ENCODE measurements at places on chromosomes 7 and 10.

DNA sequence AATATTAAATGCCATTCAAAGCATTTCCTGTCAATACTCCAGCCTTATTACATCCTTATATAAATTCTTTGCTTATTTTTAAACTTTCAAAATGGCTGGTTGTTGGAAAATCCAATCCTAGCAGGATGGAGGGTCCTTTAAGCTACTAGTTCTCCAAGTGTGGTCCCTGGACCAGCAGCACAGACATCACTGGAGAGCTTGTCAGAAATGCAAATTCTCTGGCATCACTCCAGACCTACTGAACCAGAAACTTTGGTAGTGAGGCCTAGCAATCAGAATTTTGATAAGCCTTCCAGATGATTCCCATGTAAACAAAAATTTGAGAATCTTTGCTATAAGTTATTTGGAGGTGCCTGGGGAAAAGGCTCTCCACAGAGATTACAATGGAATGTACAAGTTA, 43.8 kb downstream of the CALCR start:
- DNase-seq = no peak

GRCh38 chr10:106612381-106612780, 552.1 kb downstream of the SORCS1 start:
- DNase-seq = no peak

GRCh38 chr10:117271427-117271826, 30.5 kb downstream of the SLC18A2 start:
- no peak for DNase-seq

DNA sequence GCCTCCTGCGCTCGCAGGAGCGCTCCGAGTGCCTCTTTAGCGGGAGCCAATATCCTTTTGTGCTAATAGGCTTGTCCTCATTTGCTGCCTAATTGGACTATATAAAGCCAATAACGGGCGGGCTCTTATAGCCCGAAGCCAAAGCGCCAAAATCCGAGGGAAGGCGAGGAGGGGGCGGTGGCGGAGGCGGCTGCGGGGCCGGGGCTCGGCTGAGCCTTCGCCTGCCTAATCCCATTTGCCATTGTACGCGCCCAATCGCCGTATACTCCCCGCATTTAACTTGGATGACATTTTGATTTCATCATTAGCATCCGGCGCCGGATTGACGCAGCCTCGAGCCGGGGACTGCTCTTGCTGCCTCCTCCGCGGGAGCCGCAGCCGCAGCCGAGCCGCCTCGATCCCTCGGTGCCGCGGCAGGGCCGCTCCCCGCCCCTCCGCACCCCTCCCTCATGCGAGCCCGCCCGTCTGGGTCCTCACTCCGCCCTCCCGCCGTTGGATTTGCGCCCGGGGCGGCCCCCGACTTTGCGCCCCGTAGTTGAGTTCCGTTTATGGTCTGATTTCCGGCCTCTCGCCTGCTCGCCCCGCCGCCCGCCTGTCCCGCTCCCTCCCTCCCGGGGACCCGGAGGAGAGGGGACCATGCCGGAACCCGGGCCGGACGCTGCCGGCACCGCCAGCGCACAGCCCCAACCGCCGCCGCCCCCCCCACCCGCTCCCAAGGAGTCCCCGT, at the start of gene HMX3:
Gene HMX3 (plus strand): TSS at position 556 of the 727 bp plus-strand sequence. CDS start 81 bp downstream, at position 637.
- no peak for DNase-seq

DNA sequence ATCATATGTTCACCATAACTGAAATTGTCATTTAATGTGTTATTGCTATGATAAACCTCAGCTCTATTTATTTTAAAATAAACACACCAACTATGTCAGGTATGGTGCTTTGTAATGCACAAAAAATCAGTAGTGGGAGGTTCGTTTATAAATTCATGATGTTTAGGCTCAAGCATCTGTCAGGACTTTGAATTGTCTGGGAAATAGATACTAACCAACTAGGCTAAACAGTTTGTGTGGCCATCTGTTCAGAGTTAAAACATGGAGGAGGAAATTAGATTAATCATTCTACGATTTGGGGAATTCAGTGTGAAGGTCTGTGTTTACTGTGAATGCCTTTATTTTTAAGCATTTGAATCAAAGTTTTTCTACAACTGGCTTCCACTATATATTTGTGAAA, 212.6 kb upstream of the FZD8 start:
- DNase-seq = no peak

GRCh38 chr7:12685550-12685949, 1.9 kb upstream of the ARL4A start:
- no peak for DNase-seq

DNA sequence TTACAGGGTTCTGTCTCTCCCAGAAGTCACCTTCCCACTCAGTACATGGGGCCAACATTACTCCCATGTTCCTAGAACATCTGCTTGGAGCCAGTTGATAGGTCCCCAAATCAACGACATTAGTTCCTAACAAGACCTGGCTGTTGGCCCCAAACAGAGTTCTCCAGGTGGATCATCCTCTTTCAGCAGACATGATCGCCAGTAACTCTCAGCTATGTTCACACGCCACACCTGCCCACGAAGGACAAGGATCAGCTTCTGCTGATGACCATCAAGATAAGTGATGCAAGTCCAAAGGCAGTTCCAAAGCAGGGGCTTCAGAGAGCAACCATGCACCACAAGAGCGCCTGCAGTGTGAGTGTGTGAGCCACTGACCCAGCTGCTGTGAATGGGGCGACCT, 11.0 kb downstream of the ZNF777 start:
- DNase-seq = no peak

- no peak for DNase-seq
Observed at GRCh38 chr10:21831986-21832820, 171.3 kb downstream of the DNAJC1 start.

- no peak for DNase-seq
Observed at GRCh38 chr7:29271319-29271658, 76.7 kb downstream of the CHN2 start.

- no peak for DNase-seq
Observed at GRCh38 chr10:26437637-26438461, at the start of gene APBB1IP. Gene APBB1IP, plus strand, starts transcription at chr10:26438341. Its CDS starts 53,986 bp downstream, at chr10:26492327.

DNA sequence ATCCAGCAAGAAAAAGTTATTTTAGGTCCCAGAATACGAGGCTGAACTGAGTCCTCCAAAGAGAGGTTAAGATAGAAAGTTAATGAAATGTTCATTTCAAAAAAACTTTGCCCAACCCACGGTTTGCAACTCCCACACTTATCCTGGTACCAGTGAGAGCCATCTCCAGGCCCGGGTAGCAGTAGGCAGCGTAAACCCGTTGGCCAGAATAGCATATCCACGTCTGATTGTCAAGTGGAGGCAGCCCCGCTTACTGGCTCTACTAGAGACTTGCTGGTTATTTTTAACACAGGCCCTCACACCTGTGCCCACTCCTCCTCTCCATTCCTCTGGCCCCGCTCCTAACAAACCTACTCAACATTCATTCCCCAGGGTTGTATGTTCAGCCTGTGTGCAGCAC, 109.7 kb downstream of the HIP1 start:
- DNase-seq = no peak

DNA sequence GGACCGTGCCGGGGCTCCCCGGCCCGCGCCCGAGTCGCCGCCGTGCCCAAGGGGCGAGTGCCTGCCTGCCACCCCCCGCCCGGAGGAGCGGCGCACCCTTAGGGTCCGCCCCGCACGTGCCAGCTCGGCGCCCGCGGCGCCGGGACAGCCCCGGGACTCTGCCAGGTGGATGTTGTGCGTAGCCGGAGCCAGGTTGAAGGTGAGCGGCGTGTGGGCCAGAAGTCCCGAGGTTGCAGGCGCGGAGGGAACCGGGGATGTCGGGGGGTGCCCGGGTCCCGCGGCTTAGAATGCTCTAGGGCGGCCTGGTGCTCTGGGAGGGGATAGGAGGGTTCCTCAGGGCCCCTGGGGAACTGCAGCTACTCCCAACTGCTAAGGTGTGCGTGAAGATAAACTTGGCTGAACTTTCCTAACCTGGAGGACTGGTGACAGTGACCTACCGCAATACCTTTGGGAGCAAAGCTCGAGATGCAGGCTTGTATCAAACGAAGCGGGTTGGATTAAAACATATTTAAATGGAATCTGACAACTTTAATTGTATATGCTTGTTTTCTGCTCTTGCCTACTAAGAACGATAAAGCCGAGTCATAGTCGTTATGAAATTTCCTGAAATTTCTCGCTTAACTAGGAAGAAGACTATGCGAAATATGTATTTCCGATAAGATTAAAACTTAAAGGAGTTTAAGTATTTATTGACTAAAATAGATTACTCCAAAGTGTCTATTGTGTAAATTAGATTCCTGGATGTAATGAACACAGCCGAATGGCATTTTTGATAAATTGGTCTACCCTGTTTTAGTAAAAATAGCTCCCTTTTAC, at the start of gene CUX1:
Gene CUX1 (plus strand): TSS at position 156 of the 816 bp plus-strand sequence. CDS start 14 bp downstream, at position 170.
- no peak for DNase-seq

DNA sequence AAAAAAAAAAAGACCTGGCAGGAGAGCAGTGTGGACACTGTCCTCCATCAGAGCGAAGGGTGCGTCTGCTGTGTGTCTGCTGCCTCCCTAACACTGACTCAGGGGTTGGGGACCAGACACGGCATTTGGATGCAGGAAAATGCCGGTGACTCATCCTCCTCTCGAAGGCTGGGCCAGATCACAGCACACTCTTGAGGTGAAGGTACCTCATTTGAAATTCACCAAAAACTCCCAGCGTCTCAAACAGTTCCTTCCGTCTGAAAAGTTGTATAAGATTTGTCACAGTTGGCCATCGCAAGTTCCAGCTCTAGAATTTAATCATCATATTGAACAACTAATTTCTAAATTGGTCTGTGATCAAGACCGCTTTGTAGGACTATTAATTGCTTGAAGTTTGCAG, 118.1 kb upstream of the LYZL2 start:
- DNase-seq = no peak

- no peak for DNase-seq
Observed at GRCh38 chr10:44990302-44990655, 10.4 kb upstream of the ZNF22 start.

- DNase-seq = peak; percentile 94
Observed at GRCh38 chr7:155918720-155919390, 106.6 kb upstream of the SHH start.

DNA sequence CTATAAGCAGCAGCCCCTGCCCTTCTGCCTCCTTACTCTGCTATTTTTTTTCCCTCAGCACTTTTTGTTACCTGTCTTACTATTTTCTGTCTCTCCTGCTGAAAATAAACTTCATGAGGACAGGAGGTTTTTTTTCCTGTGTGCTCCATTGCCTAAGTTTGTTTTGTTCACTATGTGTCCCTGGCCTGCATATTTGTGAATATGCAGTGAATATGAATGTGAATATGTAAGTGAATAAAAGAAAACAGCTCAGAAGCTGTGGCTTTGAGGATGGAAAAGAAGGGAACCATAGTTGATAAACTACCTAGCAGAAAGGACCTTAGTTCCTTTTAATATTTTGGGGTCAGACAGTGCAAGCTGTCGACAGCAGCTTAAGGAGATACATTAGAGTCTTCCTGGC, 34.9 kb downstream of the PCBD1 start:
- DNase-seq = no peak

GRCh38 chr7:27782849-27783248, 42.9 kb downstream of the TAX1BP1 start:
- DNase-seq = no peak

GRCh38 chr7:46414946-46415345, 493.9 kb upstream of the IGFBP3 start:
- no peak for DNase-seq

DNA sequence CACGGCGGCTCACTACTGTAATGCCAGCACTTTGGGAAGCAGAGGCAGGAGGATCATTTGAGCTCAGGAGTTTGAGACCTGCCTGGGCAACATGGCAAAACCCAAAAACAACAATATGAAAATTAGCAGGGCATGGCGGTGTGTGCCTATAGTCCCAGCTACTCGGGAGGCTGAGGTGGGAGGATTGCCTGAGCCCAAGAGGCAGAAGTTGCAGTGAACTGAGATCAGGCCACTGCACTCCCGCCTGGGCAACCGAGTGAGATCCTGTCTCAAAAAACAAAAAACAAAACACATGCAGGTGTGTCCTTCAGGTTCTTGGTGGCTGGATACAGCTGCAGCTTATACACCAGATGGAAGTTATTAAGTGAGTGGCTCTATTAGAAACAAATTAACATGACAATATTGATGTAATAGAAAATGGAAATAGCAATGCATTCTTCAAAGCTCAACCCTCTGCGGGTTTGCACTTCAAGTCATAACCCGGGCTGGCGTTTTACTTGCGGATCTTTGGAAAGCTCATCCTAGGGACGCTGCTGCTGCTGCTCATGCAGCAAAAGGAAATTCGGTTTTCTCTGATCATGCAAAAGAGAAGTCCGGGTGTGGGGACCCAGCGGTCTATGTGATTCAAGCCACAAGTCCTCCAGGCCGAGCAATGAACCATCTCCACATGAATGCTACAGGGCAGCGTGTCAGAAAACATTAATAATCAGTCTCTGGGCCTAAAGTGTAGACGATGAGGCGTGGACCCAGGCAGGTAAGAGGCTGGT, 281.9 kb downstream of the PRPF18 start:
- no peak for DNase-seq

GRCh38 chr10:56867236-56867635, 506.2 kb upstream of the ZWINT start:
- no peak for DNase-seq

- no peak for DNase-seq
Observed at GRCh38 chr10:96212911-96213310, 58.5 kb downstream of the BLNK start.

GRCh38 chr7:4725014-4725849, 43.1 kb downstream of the FOXK1 start:
- DNase-seq = no peak

- peak; percentile 26 for DNase-seq
Observed at GRCh38 chr10:132918264-132918616, 24.1 kb downstream of the CFAP46 start.

DNA sequence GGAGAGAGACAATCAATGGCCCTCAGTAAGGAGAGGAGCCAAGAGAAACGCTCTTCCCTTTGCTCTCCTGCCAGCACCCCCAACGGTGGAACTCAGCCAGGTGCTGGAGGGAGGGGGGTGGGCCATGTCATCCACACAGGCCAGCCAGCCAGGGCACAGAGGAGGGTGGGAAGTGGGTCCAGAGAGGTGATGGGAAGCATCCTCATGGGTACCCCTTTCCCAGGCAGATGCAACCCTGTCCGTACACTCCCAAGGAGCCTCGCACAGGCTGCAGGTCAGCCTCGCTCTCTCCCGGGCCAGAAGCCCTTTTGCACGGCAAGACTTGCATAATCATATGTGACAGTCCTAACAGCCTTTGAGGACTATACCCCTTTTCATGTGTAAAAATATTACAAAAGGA, 142.0 kb upstream of the NAMPT start:
- no peak for DNase-seq

- DNase-seq = no peak
Observed at GRCh38 chr7:117283779-117284178, 39.1 kb downstream of the WNT2 start.

GRCh38 chr7:149624419-149625339, 127.1 kb upstream of the ZNF746 start:
- DNase-seq = peak; percentile 91
